ENCODE measurements at places on chromosomes 12 and 14.
A peak's percentile ranks its signal among the peaks of the same experiment; 100 is the strongest.

DNA sequence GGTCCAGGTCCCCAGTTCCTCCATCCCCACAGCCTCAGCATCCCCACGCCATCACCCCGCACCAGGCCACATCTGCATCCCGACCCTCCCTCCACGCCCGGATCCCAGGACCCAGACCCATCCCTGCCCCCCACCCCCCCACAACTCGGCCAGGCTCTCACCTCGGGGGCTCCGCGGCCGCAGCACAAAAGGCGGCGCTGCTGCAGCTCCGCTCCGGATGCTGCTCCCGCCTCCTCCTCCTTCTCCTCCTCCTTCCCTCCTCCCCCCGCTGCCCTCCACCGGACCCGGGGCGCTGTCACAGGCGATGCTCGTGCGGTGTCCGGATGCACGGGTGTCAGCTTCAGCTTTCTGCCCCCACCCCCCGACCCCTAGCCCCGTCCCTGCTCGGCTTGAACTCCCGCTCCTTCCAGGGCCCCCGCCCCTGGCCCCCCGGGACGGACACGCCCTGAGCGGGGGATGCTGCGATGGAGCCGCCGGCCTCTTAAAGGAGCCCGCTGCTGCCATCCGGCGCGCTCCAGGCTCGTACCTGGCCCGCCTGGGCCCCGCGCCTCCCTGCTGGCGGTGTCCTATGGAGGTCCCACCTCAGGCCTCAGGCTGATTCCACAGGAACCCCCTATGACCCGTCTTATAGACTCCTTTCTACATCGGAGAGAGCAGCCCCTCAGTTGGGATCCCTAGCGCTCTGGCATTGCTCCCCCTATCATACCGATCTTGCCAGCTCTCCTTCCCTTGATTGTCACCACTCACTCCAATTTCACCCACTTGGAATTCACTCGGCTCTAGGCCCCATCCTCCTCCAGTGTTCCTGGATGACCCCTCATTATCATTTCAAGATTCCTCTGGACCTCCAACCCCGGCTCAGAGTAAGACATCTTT, at the start of gene MAP3K12:
TSS of gene MAP3K12 (minus strand) at position 193 of the 876 bp plus-strand sequence. CDS start 12,067 bp downstream, outside the sequence.
- no peak for DNase-seq

GRCh38 chr12:74286254-74286653, 251.4 kb upstream of the ATXN7L3B start:
- DNase-seq = no peak

GRCh38 chr12:106179086-106179485, 40.3 kb upstream of the NUAK1 start:
- DNase-seq = no peak

GRCh38 chr14:22483863-22484593, 105.0 kb downstream of the DAD1 start:
- DNase-seq = no peak

DNA sequence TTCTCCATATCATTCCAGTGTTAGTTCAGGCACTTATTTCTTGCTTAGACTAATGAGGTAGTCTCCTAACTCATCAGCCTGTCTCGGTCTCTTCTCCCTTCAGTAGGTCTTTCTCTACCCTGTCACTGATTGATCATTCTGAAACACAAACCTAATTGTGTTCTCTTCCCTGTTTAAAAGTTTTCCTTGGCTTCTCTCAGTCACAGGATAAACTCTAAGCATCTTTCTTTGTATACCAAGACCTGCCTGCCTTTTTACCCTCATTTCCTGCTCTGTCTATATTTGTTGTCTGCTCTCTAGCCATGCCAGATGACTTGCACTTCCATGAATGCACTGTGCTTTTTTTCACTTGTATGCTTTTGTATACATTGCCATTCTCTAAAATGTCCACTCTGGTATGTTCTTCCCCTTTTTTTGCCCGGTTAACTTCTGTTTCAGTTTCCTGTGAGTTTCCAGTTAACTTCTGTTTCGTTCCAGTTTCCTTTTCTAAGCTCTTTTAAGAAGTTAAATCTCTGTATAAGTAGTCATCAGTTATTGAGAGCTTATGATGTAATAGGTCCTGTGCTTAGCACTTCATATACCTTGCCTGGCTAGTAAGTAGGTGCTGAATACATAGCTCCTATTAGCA, 12.8 kb downstream of the DIP2B start:
- DNase-seq = peak; percentile 23

DNA sequence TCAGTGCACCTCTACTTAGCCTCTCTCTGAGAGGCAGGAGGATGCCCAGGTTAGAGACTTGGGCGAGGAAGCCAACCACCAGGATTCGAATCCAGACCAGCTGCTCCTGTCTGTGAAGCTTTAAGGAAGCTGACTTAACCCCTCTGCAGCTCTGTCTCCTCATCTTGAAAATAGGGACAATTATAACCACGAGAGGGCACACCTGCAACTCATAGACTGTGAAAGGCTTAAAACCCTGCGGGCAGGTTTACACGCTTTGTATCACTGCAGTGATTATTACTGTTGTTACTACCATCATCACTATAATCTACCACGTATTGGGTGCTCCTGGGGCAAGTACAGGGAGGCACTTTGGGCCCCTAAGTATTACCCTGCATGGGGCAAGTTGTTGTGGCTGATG, 379.8 kb downstream of the VRK1 start:
- DNase-seq = no peak
